ENCODE measurements at places on chromosomes 1 and 21.

DNA sequence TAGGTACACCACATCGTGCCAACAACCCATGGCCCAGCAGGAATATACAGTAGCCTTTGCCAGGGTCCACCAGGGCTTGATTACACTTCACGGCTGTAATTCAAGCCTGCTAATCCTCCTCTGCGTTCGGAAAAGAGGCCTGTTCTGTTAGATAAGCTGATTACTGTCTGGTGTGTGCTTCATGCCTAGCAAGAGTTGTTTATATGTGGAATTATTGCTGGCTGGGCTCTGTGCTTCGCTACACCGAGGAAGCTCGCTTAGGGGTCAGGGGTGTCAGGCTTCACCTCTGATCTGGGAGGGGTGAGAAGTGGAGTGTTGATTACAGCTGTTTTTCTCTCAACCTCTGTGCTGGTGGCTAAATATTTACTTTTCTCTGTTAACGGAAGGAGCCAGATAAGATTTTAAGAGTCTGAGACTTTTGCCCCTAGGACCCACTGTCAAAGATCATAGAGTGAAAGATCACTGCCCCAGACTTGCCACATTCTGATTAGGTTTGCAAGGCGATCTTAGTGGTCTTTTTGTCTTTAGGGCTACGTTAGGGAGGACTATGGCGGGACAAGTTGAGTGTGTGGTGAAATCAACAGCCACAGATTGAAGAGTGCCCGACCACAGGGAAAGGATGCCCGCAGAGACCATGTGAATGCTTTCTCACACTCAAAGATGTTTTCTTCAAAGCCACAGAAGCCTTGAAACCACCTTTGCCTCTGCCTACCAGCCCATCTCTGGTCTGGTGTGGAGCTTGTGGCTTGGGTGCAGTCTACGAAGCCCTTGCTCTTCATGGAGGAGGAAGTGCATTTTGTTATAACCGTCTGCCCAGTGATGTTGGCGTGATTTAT lies 216.1 kb downstream of the PBX1 start:
- no peak for DNase-seq

DNA sequence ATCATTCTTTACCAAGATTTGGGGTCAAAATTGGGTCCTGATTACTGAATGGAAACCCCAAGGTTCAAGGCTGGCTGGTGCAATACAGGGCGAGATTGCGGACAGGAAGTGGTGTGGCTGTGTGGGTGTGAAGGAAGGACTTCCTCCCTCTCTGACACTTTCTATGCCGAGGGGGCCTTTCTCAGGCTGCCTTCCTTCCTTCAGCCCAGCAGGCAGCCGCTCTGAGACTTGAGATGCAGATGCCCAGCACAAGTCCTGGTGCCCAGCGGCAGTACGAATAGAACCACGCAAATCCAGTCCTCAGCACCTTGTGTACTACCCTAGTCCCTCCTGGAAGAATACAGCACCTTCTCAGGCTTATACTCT lies 16.3 kb downstream of the BATF3 start:
- no peak for DNase-seq

DNA sequence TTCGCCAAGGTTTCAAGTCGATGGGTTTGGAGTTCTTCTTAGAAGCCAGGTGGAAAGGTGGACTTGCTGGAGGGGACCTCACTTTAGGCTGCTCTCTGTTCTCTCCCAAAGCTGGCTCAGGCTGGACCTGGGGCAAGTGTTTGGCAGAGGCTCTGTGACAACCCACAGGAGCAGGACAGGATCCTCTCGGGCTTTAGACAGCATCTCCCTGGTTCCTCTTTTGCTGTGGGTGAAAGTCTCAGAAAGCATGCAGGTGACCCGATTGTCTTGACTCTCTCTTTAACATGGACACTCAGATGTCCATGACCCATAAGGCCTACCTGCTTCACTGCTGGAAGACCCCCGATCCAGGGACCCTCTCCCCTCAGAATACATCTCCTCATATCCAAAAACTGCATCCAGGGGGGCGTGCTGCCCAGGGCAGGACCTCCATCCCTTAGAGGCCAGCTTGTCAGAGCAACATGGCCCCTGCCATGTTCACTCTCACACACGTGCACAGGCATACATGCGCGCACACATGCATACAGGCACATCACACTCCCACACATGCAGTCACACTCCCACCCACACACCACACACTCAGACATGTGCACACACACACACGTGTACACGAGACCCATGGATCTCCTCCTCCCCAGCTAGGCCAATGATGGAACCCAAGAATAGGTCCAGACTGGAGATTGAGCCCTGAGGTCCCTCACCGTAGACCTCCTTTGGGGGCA lies 21.3 kb downstream of the MRPL37 start:
- DNase-seq = no peak

DNA sequence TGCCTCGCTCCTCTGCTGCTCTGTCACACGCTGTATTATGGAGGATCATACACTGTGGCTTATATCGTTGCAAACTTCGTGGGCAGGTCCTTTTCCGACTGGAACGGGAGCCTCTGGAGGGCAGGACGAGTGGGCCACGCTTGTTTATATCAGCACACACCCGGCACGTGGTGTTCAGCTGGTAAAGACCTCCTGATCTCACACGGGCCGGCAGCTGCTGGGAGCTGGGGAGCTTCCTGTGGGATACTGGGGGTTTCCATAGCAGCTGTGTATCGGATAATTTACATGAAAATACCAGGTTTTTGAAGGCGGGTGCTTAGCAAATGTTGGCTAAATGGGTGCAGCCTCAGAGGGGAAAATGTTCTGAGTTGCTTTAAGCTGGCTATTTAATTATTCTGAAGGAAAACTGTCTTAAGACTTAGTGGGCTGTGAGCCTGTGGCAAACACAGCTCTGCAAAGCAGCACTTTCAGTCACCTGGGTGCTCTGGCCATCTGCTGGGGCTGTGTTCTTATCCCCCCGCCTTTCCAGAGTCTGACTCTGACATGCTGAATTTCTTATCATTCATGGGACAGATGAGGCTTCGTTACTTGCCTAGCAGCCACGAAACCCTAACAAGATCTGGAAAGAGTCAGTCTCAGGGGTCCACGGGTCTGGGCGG lies 103.6 kb upstream of the GCLM start:
- DNase-seq = no peak

DNA sequence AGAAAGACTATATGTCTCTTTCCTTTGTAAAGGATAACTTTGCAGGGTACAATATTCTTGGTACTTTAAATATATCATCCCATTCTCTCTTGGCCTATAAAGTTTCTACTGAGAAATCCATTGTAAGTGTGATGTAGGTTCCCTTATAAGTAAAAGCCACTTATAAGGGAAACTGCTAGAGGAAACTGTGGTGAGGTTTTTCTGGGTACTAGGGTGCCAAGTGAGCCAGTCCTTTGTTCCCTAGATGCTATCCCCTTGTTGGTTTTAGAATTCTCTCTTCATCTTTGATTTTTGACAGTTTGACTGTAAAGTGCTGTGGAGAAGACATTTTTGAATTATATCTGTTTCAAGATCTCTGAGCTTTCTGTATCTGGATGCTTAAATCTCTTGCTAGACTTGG lies 108.9 kb upstream of the NEK7 start:
- no peak for DNase-seq

GRCh38 chr1:25586181-25586588 lies 30.4 kb upstream of the MAN1C1 start:
- DNase-seq = no peak

DNA sequence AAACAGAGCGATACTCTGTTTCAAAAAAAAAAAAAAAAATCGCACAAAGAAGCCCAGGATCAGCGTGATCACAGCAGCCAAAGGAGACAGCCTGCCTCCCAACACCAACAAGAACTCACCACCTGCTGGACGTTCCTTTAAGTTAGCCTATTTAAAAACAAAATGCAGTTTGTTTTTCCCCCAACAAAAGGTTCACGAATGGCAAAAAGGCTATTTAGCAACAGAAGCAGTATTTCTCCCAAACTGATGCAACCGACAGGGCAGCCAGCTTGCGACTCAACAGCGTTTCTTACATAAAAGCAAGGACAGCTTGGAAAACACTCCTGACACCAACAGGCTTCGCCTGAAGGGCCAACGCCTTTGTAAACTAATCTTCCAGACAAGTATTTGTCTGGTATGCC lies 6.8 kb downstream of the SSU72 start:
- DNase-seq = no peak

DNA sequence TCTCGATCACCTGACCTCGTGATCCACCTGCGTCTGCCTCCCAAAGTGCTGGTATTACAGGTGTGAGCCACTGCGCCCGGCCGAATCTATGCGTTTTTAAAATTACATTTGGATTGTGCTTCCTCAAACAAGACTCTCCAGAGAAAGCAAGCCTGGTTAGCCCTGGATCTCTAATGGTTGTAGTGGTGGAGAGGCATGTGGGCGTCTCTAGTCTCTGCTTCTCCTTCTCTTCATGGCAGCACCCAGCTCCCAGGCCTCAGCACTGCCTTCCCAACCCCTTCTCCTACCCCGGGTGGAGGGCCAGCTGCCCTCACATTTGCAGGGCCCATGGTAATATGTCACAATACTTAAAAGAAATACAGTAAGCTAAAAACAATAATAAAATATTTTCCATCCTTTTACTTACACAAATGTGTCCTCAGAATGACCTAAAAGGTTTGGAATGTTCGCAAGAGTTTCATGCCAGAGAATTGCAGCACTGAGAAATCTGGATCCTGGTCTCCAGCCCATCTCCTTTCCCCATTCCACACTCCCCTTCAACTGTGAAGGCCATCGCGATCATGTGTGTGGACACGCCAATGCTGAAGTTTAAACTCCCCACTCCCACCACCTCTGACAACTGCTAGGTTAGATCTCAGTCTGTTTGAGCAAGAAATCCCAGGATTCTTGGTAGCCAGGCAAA lies 7.0 kb downstream of the OR14I1 start:
- no peak for DNase-seq

DNA sequence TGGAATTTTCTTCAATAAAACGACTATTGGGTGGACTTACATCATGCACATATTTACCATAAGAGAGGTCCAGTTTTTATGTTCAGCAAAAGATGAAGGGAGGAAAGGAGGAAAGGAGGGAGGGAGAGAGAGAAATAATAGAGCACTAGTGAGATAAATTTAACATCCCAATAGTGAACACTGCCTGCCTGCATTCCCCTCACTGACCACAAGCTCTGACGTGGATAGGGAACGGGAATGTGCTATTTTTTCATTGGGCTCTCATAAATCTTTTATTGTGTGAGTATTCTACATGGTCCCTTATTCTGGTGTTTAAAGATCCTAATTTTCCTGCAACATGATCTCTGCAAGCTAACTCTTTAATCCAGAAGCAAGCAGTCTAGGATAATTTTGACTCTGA lies 82.1 kb downstream of the TTC3 start:
- DNase-seq = no peak

DNA sequence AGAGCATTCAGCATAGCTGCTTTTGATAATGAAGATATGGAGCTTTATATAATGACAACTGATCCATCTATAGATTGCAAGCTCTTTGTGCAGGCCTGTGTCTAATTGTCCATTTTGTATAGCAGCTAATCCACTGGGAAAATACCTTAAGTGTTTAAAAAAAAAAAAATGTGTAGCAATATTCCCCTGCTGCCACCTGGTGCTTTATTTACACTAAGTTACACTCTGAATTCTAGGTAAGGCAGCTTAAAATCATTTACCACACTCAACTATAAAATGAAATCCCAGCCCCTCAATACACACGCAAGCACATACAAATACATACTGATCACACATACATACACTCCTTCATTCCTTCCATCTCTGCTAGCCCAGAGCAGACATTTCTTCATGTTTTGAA lies 49.1 kb upstream of the BCL9 start:
- DNase-seq = no peak

GRCh38 chr1:196181594-196181878 lies 426.7 kb downstream of the KCNT2 start:
- no peak for DNase-seq
